NCI-H774 (cell line): ENCODE measurements at places on chromosomes 2 and 18.
A peak's percentile ranks its signal among the peaks of the same experiment; 100 is the strongest.

DNA sequence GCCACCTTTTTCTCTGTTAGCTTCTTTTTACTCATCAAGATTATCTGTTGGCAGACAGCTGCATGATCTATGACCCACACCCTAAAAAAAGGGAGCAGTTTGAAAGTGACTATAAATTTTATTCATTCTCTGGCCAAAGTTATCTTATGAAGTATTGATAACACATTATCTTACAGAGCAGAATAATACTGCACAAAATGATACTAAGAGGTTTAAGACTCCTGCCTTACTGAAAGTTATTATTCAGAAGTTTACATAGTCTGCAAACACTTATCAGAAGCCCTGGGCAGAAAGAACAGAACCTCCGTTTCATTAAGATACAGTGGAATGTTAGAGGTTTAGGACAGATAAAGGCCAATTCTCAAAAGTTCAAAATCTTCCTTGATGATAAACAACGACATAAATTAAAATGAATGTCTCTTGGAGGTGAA lies 78.2 kb downstream of the ZEB2 start:
- DNase-seq, result no peak

DNA sequence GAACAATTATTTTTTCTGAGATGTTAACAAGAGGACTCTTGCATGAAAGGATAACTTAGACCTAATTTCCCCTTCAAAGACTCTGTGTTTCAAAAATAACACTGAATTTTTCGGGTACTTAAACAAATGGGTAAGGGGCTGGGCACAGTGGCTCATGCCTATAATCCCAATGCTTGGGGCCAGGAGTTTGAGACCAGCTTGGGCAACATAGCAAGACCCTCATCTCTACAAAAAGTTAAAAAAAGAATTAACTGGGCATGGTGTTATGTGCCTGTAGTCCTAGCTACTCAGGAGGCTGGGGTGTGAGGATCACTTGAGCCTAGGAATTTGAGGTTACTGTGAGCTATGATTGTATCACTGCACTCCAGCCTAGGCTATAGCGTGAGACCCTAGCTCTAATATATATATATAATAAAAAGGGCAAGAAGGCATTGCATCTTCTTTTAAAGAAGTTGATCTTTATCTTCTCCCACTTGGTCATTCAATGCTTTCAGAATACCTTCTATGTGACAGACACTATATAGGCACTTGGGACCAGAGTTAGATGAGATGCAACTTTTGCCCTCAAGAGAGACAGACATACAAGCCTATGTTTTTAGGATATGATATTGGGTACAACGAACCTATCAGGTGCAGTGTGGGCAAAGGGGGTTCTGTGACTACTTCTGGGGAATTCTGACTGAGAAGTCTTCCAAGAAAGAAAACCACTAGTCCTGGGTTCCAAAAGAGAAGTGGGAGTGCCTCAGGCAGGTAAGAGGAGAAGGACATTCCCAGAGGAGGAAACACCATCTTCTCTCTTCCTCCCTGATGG lies 120.0 kb downstream of the MYCN start:
- no peak for DNase-seq

DNA sequence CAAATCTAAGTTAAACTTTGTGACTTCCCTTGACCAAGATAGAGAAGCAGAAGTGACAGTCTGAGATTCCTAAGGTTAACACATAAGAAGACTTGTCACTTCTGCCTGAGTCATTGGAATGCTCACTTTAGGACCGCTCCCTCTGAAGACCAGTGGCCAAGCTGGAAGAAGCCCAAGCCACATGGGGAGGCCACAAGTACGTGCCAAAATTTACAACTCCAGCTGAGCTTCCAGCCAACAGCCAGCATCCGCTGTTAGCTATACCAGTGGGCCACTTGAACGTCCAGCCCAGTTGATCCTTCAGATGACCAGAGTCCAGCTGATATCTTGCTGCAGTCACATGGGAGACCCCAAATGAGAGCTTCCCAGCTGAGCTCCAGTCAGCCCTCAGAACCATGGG lies 18.1 kb upstream of the ANTXR1 start:
- no peak for DNase-seq

DNA sequence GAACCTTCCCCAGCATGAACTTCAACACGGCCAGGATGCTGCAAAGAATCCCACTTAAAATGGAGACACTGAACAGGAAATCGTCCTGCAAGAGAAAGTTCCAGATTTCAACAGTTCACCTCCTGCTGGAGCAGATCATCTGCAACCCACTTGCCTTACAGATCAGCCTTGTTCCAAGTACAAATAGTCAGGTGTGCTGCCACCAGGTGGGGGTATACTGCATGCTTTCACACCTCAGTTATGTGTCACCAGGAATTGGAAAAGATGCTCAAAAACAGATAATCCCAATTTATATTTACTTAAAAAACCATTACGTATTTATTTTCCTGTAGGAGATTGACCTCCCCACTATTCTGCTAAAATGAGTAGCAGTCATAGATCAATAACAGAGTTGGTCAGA lies 212.3 kb downstream of the MGAT5 start:
- peak; percentile 19 for DNase-seq

GRCh38 chr2:28463893-28464292 lies 32.0 kb upstream of the PLB1 start:
- no peak for DNase-seq

GRCh38 chr2:215796140-215796855 lies 217.1 kb downstream of the MREG start:
- DNase-seq, result no peak

DNA sequence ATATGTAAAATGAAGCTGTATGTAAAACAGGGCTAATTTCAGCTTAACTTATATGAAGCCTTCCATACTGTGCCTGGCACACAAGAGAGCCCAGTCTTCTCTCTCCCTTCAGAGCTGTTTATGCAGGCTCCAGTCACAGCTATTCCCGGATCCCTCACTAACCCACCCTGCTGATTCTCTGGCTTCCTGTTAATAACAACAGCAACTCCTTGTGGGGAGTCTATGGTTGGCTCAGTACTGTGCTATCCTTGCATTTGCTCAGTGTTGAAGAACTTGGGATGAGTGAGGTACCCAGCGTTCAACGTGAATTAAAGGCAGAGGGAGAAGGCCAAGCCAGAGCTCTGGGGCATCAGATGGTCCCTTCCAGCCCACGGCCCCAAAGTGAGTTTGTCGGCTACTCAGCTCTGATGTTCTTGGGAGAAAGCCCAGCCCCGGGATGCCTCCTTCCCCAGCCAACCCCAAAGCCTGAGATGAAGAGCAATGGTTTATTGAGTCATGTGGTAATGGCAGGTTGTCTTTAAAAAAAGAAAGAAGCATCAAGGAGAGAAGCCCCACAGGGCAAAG lies 43.2 kb downstream of the PSD4 start:
- no peak for DNase-seq

DNA sequence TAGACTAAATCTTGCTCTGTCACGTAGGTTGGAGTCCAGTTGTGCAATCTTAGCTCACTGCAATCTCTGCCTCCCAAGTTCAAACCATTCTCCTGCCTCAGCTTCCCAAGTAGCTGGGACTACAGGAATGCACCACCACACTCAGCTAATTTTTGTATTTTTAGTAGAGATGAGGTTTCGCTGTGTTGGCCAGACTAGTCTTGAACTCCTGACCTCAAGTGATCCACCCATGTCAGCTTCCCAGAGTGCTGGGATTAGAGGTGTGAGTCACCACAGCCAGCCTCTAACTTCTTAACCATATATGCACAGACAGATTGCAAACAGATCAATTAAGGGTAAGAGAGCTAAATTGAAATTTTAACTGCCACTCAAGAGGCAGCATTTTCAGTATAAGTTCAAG lies 22.1 kb upstream of the CNGA3 start:
- DNase-seq, result no peak

GRCh38 chr2:30692829-30693275 lies 114.4 kb downstream of the CAPN13 start:
- DNase-seq, result no peak

DNA sequence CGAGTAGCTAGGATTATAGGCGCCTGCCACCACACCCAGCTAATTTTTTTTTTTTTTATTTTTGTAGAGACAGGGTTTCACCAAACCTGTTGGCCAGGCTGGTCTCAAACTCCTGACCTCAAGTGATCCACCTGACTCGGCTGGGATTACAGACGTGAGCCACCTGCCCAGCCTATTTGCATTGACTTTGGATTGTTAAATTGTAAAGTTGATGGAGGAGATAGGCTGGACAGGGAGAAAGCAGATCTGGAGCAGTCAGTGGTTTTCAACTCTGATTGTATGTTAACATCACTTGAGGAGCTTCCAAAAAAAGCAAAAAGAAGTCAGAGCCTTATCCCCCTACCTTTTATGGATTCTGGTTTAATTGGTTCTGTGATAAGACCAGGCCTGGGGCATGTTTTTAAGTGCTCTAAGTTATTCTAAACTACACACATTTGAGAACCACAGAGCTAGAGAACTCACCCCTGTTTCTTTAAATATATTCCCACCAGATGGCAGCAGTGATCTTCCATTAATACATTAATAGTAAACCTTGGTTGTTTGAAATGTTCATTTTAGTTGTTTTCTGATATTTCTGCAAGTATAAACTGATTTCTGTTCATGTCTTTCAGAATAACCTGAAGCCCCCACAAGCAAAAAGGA lies 7.5 kb downstream of the C2orf49 start:
- DNase-seq, result no peak

DNA sequence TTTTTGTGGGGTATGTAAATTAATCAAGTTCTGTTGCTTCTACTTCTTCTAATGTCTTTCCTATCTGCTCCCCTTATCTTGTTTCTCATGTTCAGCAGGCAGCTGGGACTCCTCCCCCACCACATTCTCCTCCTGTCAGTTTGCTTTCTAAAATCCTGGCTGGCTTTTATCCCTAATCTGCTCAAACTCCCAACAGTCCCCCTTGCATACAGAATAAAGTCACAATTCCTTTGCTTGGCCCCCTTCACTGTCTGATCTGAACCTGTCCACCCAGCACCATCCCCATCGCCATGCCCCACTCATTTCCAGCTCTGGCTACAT lies 2.2 kb downstream of the CFAP221 start:
- DNase-seq, result no peak

DNA sequence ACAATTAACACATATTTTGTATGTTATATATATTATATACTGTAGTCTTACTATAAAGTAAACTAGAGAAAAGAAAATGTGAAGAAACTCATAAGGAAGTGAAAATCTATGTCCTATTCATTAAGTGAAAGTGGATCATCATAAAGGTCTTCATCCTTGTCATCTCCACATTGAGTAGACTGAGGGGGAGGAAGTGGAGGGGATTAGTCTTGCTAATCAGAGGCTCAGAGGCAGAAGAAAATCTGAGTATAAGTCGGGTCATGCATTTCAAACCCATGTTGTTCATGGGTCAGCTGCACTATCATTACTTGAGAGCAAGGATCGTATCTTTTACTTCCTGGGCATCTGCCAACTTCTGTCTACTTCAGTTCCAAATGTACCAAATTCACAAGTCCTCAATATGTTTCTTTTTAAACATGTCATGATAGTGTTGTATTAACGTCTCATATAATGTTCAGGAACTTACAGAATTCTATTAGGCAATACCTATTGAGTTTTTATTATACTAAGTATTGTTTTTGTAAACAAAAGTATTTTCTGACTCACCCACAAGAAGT lies 208.9 kb upstream of the BOD1L2 start:
- DNase-seq, result no peak

GRCh38 chr2:163799807-163800206 lies 64.0 kb upstream of the FIGN start:
- DNase-seq, result no peak

GRCh38 chr2:104430359-104430740 lies 423.6 kb upstream of the POU3F3 start:
- DNase-seq, result peak; percentile 79

DNA sequence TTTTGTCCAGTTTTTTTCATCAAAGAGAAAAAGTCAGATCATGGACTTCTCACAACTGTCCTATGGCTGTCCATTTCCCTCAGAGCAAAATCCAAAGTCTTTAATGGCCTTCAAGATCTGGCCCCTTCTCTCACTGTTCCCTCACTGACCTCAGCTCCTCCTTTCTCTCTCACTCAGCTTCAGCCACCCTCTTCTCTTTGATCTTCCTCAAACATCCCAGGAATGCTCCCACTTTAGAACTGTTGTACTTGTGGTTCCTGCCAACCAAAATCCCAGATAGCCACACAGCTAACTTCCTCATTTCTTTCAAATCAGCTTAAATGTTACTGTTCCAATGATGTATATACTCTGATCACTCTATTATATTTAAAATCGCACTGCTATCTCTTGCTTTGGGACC lies 82.9 kb downstream of the NUP35 start:
- no peak for DNase-seq

DNA sequence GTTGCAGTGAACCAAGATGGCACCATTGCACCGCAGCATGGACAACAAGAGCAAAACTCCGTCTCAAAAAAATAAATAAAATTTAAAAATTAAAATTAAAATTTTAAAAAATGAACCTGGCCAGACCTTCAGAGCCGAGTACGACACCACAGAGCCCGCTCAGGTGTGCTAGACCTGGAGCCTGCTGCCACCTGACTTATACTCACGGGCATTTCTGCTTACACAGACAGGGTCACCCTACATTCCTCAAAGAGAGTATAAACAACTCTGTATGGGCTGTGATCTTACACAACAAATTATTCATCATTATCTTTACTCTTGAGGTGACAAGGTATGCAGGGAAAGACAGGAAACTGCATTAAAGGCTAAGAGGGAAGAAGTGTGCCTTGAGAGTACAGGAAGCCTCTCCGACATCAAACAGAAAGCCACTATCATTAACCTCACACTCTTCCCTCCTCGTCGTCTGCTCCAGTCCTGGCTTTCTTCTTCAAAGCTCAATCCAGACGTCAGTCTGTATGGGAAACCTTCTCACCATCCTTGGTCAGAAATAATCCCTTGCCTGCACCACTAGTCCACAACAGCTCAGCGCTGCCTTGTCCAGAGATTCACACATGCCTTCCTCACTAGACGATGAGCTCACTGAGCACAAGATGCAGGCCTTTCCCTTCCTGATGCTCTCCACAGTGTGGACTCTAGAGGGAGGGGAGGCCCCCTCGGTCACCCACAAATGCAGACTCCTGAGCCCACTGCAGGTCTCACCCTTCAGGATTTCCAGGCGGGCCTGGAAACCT lies 56.2 kb downstream of the UXS1 start:
- no peak for DNase-seq

GRCh38 chr2:142082368-142082767 lies 48.4 kb downstream of the LRP1B start:
- DNase-seq, result no peak

DNA sequence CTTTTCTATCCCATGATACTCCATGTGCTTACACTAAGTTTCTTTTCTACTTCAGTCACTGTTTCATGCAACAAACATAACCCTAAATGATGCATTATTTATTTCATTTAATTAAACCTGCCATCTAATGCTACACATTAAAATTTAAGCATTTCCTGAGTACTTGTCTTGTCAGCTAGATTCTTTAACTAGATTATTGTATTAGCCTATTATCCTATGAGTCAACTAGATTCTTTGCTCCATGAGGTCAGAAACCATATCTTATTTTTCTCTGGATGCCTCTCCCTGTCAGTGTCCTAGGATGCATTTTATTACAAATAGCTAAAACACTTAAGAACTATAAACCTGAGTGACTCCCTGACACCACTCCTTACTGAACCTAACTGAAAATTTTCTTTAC lies 652.4 kb downstream of the SLC4A3 start:
- DNase-seq, result no peak

- DNase-seq, result no peak
Observed at GRCh38 chr18:68985172-68985820, 187.4 kb downstream of the CCDC102B start.
